ENCODE measurements at places on chromosomes 6 and 20.

- DNase-seq: no peak
Observed at GRCh38 chr20:9392892-9393857, 121.2 kb upstream of the LAMP5 start.

DNA sequence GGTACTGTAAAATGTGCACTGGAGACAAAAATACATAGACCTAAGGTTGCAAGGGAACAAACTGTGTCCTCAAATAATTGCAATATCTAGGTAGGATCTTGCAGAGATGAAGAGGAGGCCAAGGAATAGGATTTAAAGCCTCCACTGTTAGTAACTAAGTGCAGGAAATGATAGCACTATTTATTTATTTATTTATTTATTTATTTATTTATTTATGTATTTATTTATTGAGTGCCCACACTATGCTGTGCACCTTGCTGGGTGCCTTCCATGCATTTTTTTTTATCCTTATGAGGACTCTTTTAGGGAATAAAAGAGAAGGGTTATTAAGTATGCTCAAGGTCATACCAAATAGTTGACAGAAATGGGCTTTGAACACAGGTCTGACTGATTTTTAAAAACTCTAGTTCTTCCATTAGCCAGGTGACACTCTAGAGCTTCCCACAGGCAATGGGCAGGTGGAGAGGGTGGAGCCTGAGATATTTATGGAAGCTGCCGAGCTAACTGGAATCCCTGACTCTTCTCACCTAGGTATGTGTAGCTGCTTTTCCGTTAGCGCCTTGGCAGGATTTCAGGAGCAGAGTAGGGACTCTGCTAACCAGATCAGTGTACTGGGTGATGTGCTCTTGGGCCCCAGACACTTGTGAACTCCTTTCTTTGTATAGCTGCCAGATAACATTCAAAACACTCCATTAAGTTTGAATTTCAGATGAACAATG, 12.8 kb upstream of the NUP153 start:
- no peak for DNase-seq

GRCh38 chr20:20338133-20338730, 29.7 kb upstream of the INSM1 start:
- DNase-seq: no peak

DNA sequence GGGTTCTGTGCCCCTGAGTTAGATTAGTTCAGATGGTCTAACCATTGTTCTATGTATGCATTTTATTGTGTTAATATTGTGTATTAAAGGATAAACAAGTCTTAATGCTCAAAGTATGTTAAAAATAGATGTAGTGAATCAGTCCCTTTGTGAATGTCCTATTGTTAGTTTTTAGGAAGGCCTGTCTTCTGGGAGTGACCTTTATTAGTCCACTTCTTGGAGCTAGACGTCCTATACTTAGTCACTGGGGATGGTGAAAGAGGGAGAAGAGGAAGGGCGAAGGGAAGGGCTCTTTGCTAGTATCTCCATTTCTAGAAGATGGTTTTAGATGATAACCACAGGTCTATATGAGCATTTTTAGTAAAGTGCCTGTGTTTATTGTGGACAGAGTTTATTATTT, 12.3 kb upstream of the HMGN4 start:
- no peak for DNase-seq

DNA sequence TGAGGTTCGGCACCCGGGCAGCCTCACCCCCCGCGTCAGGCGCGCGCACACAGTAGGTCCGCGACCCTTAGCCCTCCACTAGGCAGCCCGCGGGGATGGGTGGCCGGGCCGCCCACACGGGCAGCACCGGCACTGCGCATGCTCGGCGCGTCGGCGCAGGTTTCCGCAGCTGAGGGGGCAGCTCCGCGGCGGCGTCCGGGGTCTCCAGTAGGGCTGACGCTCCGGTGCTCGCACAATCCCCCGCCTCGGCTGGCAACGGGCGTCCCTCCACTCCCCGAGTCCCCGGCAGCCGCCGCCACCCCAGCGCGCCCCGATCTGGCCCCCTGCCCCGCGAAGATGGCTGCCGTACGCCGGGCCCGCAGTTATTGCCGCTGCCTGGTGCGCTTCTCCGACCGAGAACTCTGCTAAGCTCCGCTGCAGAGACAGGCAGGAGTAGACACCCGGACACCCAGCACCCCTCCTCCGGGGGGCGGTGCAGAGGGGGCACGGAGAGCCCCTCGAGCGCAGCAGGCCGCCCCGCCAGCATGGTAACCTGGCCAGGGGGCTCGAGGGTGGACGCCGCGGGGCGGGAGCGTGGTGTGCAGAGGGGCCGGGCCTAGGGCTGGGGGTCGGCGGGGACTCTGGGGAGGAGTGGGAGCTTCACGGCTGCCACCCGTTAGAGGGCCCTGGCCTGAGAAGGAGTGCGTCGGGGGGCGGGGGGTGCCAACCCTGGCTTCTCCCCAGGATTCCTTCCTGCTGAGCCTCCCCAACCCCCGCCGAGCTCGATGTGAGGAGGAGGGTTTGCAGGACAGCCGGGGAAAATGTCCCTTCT, at the start of gene FBXO9:
TSS of gene FBXO9 (plus strand) at position 139 of the 811 bp plus-strand sequence. CDS start at position 525, 386 bp downstream.
- no peak for DNase-seq

GRCh38 chr6:152948150-152948768, 34.6 kb downstream of the FBXO5 start:
- no peak for DNase-seq

DNA sequence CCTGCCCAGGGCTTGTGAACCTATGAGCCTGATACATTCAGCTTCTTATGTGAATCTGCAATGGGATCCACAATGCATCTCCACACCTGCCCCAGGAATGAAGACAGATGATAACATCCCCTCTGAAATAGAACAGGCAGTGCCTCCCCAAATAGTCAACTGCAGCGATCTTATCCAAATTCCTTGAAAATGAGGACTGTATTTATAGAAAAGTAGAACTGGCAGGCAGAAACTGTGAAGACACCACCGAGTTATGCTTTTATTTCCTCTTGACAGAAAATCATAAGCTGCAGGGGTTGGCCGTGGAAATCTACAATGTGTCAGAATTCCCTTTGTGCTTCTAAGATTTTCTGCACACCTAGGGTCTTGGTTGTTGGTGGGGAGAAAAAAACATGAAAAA, 270.3 kb downstream of the TBC1D7 start:
- no peak for DNase-seq

- no peak for DNase-seq
Observed at GRCh38 chr20:35985806-35986205, 17.4 kb downstream of the CNBD2 start.

GRCh38 chr6:62367601-62368000, 81.6 kb upstream of the KHDRBS2 start:
- no peak for DNase-seq

DNA sequence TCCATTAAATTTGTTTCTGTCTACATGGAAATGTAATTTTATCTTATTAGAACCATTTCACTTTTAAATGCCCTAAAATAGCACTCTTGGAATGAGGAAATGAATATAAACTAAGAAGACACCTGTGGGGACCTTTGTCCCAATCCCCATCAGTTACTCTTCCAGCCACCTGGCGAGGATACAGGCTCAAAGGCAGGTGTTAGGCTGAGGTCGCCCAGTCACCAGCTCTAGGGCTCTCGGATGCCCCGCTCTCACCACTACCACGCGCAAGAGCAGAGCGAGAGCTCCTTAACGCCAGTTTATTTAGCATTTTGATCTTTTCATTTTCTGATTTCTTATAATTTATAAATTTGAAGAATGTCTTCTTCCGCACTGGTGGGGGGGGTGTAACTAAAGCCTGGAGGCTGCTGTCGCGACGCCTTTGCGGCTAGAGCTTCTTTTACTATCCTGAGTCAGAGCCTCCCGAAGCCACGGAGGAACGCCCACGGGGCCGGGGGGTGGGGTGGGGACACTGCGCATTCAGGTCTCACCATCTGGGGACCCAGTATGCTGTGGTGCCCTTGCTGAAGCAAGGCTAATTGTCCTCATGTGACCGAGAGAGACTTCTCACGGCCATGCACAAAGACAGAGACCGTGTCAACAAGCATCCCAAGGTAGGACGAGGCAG, 38.7 kb upstream of the AFDN start:
- DNase-seq: no peak

DNA sequence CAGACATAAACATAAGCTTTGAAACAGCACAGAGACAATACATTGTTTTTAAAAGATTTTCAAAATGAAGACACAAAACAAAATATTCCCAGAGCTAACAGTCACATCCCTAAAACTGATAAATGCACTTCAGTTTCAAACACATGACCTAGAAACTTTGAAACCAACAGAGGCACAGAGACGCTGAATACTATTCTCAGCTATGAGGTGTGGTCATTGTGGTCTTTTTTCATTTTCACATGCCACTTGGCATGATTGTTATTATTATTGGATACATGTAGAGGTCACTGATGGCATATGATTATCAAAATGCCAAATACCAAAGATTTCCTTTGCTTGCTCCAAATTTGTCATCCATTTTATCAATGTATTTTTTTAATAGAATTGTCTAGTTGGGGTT, 306.9 kb downstream of the QKI start:
- no peak for DNase-seq

DNA sequence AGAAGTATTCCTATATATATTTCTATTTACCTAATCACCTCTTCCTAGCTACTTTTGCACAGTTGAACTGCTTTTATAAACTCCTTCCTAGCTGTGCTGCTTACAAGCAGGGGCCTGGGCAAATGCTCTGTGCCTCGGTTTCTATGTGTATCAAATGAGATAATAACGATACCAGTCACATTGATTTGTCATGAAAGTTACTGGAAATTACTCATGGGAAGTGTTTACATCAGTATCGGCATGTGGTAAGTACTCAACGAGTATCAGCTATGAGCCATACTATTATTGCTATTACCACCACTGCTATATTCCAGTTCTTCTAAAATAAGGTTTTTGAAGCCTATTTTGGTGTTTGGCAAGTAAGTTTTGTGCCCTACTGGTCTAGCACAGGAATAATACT, 4.9 kb downstream of the LAMA4 start:
- DNase-seq: no peak

GRCh38 chr6:1384549-1385128, 4.7 kb upstream of the FOXF2 start:
- no peak for DNase-seq

DNA sequence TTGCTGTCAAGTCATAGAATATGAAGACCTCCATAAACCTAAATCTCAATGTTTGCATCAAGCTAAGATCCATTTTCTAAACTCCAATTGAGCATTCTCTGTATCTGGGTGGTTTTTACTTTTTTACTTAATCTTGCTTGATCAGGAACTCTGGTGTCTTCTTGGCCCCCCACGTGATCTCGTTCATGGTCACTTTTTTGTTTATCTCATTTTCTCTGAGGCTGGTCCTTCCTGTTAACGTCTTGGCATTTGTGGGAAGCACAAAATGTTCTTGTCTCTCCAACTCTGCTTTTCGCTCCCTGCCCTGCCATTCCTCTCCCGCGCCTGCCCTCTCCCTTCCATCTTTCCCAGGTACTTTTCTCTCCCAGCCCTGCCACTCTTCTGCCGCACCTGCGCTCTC, 14.0 kb upstream of the MAPRE1 start:
- DNase-seq: no peak

- peak; percentile 14 for DNase-seq
Observed at GRCh38 chr6:127464881-127465459, 5.8 kb upstream of the KIAA0408 start.

DNA sequence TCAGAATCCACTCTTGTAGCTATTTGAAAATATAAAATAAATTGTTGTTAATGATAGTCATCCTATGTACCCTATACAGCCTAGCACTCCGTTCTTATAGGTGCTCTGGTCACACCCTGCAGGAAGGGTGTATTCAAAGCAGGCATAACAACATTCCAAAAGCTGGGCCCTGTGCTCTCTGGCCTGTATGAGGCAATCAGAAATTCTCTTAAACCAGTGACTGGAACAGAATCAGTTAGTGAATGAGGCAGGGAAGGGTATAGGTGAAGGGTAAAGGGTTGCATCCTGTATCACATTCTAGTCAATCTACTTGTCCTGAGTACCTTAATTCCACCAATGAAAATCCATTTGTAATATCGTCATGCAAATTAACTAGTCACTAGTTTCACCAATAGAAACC, 154.5 kb upstream of the ZNF217 start:
- DNase-seq: no peak

DNA sequence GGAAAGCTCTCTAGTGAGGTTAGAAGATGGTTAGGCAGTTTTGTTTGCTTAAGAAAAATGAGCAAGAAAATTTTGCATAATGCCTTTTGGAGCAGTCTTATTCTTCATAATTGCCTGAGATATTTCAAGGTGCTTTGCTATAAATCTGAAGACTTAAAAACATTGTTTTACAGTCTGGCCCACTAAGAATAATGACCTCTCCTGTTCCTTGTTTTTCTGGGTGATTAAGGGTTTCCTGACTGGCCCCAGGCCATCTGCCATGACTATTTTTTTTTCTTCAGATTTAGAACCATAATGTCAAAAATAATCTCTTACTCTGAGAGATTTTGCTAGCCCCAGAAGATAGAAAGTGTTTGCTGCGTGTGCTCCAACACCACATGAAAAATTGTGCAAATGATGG, 72.3 kb upstream of the CENPW start:
- no peak for DNase-seq

- no peak for DNase-seq
Observed at GRCh38 chr6:89602166-89602565, 36.4 kb downstream of the LYRM2 start.

DNA sequence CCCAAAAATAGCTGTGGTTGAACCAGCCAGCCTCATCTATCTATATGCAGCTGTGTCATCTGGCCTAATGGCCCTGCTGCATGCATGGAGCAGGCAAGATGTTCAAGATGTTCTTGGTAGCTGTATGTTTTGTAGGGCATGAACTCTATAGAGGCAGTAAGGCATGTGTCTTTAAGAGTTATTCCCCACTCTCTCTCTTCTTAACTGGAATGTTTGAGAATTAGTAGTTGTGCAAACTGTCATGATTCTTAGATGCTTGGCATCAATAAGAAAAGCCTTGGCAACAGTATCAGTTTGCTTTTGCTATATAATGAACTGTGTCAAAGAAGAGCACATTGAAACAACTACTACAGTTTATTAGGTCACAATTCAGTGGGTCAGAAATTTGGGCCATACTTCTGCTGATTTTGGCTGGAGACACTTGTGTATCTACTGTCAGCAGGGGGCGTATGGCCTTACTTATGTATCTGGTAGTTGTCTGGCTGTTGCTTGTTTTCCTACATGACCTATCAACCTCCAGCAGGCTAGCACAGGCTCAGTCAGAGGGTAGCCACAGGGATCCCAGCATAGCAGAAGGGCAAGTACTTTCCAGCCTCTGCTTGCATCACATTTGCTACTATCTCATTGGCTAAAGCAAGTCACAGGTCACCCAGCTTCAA, 56.1 kb upstream of the LAMP5 start:
- no peak for DNase-seq
